Parietal lobe (tissue), 2 donors: ENCODE measurements at places on chromosomes 12 and 14. TPM values are rescaled to one million over a fixed set of nuclear protein-coding genes. Genes with fewer than 3 reads are reported as not detected.

Gene IPO4
- 18.2 TPM for total RNA-seq

Gene KCNC2
- 19.7 TPM for total RNA-seq

Gene GPR135
- 19.1 TPM for total RNA-seq

Gene STXBP6
- 13.8 TPM for total RNA-seq

Gene TAS2R7
- 0.94 TPM for total RNA-seq

Gene RAD51AP1
- total RNA-seq = 11.6 TPM

Gene ETFBKMT
- 3.4 TPM for total RNA-seq

Gene KRT86
- not detected for total RNA-seq

Gene MAGOHB
- 31.0 TPM for total RNA-seq

Gene WASHC3
- total RNA-seq = 52.6 TPM

Gene EMP1
- total RNA-seq = 7.8 TPM

Gene FRMD6
- total RNA-seq = 14.4 TPM

Gene PGF
- total RNA-seq = 0.94 TPM

Gene CCDC184
- 15.7 TPM for total RNA-seq

Gene KCNA1
- total RNA-seq = 3.1 TPM

Gene CLEC1B
- not detected for total RNA-seq

Gene KCNH3
- 10.3 TPM for total RNA-seq

Gene KIF26A
- total RNA-seq = 17.8 TPM

Gene TSPAN11
- total RNA-seq = 13.8 TPM

Gene LMNTD1
- total RNA-seq = not detected

Gene GPR162
- total RNA-seq = 57.0 TPM

Gene IFNG-AS1
- 0.31 TPM for total RNA-seq

Gene TAS2R50
- 26.3 TPM for total RNA-seq

Gene NTS
- total RNA-seq = 12.2 TPM

Gene SLCO1B1
- not detected for total RNA-seq

Gene CSRP2
- total RNA-seq = 280 TPM

Gene TMEM253
- total RNA-seq = not detected

Gene MIS18BP1
- total RNA-seq = 38.2 TPM

Gene KLRG1
- total RNA-seq = 19.7 TPM

Gene PPP1R36
- not detected for total RNA-seq

Gene LGR5
- total RNA-seq = 0.31 TPM

Gene KSR2
- total RNA-seq = 2.5 TPM

Gene TAS2R9
- 2.8 TPM for total RNA-seq

Gene ZC3H14
- 102 TPM for total RNA-seq

Gene FSCB
- 0.31 TPM for total RNA-seq

Gene KRT79
- not detected for total RNA-seq

Gene SPTLC2
- total RNA-seq = 31.6 TPM

Gene MYH6
- total RNA-seq = not detected

Gene ORAI1
- 3.4 TPM for total RNA-seq

Gene SOAT2
- not detected for total RNA-seq

Gene KRT73
- total RNA-seq = not detected

Gene EAPP
- total RNA-seq = 53.5 TPM

Gene KDM5A
- 124 TPM for total RNA-seq

Gene AGAP2
- total RNA-seq = 40.7 TPM

Gene TAS2R13
- 25.0 TPM for total RNA-seq

Gene TMEM119
- total RNA-seq = 0.94 TPM
